ENCODE measurements at places on chromosomes 5 and 9.

- DNase-seq: no peak
Observed at GRCh38 chr5:159469496-159470372, 139.4 kb upstream of the IL12B start.

GRCh38 chr5:9431496-9432258, 114.2 kb downstream of the SEMA5A start:
- no peak for DNase-seq

DNA sequence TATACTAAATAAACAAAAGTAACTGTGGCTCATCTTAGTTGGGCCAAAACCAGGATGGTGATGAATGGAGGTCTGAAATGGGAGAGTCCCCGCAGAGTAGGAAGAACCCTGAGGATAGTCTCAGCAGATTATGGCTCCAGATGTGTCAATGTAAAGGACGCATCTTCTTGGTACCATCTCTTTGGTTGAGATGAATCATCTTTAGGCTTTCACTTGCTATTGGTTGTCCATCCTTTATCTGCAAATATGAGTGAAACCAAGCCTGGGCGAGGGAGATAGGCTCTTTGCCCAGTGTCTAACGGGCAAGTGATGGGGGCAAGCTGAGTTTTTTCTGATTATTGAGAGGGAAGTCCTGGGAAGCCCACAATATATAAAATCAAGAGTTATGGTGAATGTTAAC, 19.4 kb upstream of the LCP2 start:
- no peak for DNase-seq

- DNase-seq: no peak
Observed at GRCh38 chr5:149424371-149425315, 45.6 kb upstream of the IL17B start.

- no peak for DNase-seq
Observed at GRCh38 chr5:115325296-115325959, 29.0 kb upstream of the CCDC112 start.

DNA sequence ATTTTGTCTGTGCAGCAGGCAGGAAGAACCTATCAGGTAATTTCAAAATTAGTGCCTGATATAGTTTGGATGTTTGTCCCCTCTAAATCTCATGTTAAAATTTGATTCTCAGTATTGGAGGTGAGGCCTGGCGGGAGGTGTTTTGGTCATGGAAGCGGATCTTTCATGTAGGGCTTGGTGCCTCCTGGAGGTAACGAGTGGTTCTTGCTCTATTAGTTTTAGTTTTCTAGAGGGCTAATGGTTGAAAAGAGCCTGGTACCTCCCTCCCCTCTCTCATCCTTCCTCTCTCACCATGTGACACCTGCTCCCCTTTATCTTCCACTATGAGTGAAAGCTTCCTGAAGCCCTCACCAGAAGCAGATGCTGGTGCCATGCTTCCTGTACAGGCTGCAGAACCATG, 106.3 kb downstream of the DRD1 start:
- DNase-seq: no peak

GRCh38 chr9:91443994-91444392, 20.4 kb upstream of the NFIL3 start:
- no peak for DNase-seq

- DNase-seq: no peak
Observed at GRCh38 chr5:140664030-140664358, 710 bp upstream of the WDR55 start.

DNA sequence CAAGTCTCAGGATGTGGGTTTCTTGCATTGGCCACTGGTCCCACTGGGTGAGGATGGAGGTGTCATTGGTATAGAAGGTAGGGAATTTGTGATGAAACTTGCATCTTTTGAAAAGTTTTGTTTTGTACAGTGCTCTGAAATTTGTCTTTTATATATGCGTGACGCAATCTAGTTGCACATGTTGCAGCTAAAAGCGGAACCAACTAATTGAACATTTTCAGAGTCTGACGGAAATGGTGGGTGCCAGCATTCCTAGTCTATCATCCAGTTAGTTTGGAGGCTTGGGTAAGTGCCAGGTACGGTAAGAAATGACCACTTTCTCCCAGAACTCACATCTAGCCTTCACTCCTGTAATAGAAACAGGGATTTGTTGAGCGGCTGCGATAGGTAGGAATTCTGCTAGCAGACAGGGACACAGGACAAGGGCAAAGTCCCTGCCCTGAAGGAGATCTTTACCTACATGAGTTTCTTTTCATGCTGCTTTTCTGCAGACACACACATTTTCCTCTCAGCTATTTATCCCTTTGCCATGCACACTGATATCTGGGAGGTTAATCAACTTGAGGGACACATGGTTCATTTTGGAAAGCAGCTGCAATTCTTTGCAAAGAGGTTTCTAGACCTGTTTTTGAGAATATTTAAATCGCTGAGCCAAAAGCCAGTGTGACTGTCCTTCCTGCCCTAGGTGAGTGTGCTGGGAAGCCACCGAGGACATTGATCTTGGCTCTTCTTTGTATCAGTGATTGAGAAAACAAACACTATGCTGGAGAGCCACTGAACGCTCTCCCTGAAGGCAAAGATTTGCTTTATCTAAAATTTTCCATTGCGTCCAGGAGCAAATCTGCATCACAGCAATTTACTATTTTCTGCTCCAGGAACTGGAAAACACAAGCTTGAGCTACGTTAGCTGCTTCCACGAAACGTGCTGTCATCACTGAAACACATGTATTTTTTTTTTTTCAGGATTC, 89.7 kb downstream of the DAP start:
- no peak for DNase-seq

DNA sequence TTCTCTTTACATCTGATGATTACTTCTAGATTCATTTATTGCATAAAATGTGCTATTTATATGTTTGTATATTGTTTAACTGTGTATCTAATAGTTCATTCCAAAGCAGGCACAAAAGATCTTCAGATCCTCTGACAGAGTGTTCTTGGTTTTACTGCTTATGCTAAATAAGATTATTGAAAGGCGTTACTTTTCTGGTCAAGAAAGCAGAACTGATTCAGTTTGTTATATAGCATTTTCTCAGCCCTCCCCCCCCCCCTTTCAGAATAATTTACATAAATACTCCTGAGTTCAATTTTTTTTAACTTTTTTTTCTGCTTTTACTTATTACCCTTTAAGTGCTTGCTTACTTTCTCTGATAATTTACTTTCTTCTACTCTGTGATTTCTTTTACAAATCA, 15.4 kb downstream of the CDC42SE2 start:
- DNase-seq: no peak

DNA sequence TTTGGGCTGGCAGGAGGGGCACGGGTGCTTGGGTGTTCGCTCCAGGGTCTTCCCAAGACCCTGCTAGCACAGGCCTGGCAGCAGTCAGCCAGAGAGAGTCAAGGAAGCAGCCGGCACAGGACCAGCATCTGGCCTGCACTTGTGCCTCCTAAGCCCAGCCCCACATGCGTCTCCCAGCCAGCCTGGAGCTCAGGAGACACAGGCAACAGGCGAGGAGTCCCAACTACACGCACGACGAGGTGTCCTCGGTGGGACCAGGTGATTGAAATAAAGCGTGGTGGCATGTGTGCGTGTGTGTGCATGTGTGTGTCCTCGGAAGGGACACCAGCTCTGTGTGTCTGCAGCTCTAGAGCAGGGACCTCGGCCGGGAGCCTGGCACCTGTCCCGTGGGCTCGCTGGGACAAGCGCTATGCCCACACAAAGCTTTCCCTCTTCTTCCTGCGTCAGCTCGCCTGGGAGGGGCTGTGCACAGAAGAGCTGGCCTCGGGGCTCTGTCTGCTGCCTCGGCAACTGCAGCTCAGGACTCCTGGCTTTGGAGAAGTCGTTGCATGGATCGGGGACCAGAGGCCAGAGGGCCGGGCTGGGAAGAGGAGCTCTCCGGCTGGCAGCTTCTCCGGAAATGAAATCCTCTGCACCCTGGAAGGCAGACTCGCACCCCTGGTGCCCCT, 14.7 kb upstream of the SLC9A3 start:
- no peak for DNase-seq

DNA sequence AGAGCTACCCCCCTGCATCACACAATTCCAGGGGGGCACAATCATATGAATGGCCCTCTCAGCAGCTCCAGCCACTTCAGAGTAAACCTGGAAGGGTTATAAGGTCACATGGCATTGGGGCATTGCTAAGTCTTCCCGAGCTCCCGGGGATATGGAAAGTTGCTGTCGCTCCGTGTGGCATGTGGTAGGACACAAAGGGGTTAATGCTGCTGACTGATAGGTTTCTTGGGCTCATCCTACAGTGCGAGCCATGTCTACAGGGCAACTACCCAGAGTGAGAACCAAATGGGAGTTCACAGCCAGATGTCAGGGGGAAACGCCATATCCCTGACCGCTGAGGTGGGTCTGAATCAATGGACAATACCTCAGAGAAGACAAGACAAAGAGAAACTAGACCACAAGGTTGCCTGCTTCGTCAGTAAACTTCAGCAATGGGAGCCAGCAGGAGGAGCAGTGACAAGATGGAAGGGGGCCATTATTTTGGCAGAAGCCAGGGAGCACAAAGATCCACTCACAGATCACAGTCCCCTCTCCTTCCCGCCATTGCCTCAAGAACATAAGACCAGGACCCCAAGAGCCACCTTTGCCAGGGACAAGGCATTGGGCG, 52.4 kb upstream of the SHISAL2B start:
- no peak for DNase-seq

GRCh38 chr5:16673241-16674201, 56.7 kb upstream of the RETREG1 start:
- DNase-seq: no peak

DNA sequence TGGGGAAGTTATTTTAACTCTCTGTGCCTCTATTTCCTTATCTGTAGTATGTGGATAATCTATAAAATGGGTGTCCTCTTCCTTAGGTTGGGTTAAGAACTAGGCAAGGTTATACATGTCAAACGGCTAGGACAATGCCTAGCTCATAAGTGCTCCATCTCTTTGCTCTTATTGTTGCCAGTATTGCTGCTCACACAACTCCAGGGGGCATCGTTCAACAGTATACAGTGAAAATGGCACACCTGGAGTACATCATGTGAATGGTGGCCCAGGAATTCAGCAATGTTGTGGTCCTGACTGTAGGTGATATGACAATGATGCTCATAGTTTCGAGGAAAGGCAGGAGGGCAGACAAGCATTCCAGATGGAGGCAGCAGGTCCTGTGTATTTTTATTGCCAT, 30.1 kb downstream of the SLIT3 start:
- DNase-seq: no peak

DNA sequence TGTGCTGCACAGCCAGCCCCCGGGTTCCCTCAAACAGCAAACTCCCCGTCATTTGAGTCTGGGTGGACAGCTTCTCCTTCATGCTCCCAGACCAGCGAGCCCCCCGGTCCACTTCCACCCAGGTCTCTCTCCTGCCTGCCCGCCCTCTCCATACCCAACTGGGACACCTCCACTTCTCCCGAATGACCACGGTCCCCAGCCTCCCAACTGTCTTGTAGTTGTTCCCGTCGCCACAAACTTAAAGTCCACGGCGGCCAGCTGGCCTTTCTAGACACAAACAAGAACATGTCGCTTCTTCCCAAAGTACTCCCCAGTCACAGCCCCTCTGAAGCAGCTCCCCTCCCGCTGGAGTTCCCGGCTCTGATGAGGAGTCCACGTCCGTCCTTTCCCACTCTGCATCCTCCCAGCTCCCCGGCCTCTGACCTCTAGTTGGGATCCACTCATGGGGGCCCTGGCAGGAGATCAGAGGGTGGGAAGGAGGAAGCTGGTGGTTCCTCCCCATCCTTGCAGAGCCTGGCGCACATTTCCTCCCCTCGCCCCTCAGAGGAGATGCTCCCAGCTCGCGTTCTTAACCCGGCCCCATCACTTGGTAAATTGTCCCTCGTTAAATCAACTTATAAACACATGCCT, 24.1 kb upstream of the PPP1R26 start:
- DNase-seq: no peak

- DNase-seq: no peak
Observed at GRCh38 chr5:169095976-169096375, 205.0 kb downstream of the SLIT3 start.

DNA sequence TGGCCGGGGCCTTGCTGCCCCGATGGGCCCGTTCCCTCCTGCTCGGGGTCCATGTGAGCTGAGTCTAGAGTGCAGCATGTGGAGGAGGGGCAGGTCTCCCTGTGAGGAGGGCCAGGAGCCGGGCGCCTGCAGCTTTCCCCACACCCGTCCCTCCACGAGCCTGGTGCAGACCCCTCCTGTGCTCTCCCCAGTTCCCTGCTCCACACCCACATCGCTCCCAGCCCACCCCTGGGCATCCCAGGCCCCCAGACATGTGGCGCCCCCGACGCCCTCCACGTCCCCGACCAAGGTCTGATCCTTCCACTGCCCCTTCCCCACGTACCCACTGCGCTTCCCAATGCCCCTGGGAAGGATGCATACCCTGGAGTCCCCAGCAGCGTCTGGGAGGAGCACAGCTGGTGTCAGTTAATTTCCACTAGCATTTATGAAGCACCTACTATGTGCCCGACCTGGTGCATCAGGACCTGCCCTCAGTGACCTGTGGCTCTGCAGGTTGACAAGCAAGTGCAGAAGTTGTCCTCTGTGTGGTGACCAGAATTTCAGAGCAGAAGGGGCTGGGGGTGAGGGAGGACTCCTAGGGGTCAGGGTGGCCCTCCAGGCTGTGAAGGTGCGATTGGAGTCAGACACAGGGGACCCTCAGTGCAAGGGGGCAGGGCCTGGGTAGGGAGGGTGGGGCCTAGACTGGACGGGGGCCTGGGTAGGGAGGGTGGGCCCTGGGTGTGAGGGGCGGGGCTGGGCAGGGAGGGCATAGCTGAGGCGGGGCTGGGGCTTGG, 10.8 kb upstream of the SLC6A18 start:
- DNase-seq: no peak

DNA sequence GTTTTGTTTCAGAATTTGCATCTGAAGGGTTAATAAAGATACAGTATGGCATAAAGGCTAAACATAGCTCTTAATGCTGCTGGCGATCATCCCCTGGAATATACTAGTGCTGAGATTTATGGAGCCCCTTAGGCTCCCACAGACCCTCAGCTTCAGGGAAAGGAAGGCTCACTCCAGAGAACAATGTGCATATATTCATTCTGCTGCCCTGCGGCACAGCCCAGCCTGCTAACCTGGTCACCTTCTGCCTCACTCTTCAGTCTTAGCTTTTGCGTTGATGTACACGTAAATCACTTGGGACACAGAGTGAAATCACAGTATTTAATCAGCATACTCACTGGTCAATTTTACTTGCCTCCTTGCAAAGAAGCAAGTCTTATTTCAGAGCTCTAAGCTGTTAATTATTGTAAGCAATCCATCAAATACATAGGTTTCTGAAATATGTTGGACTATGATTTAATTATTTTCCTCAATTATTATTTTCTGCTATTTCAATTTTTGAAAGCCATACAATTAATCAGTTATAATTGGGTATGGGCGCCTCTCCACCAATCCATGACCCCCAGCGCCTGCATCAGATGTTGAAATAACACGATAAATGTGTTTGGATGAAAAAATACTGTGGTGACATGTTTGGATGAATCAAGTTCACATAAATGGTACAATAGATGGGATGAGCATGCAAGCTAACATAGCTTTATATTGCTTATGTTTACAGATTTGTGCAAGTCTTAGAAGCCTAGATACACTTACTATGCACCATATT, 11.4 kb upstream of the ACOT12 start:
- DNase-seq: no peak

- DNase-seq: no peak
Observed at GRCh38 chr5:122500245-122501088, 188.4 kb downstream of the SNCAIP start.

- no peak for DNase-seq
Observed at GRCh38 chr5:6473284-6473683, 24.6 kb downstream of the UBE2QL1 start.

- no peak for DNase-seq
Observed at GRCh38 chr5:95709967-95710650, 21.0 kb upstream of the RHOBTB3 start.
